ENCODE measurements at places on chromosomes 7 and 10.

DNA sequence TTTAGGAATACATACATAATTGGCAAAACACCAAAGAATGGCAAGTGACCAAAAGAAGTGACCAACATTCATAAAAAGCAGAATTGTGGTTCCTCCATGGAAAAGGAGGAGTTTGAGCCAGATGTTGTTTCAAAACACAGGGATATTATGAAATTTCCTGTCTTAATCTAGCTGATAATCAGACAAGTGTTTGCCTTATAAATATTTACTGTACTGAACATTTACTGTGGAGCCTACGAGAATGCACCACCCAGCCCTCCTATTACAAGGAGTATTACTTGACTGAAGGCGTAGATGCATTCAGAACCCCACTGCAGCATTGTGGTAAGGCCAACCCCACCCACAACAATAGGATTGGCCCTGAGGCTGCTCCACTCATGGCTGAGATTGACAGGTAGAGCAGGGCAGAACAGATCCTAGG is 118.9 kb downstream of the AKR1D1 start:
- DNase-seq, result no peak

DNA sequence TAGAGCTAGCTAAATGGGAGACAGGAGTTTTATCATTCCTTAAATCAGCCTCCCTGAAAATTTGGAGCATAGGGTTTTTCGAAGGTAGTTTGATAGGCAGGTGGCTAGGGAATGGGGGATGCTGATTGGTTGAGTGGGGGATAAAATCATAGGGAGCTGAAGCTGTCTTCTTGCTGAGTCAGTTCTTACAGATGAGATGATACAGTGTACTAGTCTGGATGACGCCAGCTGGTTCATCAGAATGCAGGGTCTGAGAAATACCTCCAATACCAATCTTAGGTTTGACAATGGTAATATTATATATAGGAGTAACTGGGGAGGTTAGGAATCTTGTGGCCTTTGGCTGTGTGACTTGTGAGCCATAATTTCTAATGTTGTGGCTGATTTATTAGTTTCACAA is 271.2 kb downstream of the SUGCT start:
- DNase-seq, result no peak

- DNase-seq, result no peak
Measured at GRCh38 chr7:92296880-92297445, 51.2 kb downstream of the ANKIB1 start.

DNA sequence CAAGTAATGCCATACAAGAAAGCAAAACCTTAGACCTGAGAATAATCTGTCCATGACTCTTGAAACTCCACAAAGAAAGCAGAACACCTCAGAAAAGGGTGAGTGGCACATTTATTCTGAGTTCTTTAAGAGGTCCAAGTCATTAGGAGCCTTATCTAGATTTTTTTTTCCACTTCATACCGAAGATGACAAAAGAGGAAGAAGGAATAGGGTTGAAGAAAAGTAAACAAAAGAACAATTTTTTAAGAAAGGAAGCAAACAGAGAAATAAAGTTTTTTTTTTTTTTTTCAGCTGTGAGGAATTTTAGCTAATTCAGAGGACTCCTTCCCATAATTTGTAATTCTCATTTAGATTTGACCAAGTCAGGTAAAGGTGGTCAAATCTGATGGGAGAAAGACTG is 13.1 kb upstream of the MTPN start:
- no peak for DNase-seq

GRCh38 chr10:24716295-24716694 is 7.4 kb downstream of the ARHGAP21 start:
- no peak for DNase-seq

- DNase-seq, result no peak
Measured at GRCh38 chr7:40761762-40762560, 627.2 kb downstream of the SUGCT start.

DNA sequence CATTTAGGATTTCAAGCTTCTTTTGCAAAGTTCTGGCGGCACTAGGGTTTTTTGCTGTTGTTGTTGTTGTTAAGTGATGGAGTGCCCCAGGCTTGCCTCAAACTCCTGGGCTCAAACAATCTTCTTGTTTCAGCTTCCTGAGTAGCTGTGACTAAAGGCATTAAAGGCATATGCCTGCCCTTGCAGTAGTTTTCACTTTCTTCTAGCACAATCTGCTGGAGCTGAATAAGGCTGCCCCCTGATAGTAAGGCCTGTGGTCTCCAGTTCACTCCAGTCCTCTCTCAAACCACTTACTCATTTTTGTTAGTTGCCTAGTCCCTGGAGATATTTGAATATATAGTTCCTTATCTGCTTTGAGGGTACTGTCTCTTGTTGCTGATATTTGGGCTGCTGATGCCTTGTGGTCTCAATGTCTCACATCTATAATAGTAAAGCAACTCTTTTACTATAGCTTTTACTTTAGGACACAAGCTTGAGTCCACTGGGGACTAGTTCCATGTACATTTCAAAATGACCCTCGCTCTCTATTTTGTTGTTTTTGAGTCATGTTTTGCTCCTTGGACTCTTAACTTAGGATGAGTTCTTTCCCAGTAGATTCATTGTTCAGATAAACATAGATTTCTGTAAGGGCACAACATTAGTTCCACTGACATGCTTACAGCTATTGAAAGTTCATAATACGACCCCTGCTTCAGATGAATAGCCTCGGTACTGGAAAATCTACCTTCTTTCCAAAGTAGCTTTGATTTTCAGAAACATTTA is 25.5 kb downstream of the PHF14 start:
- DNase-seq, result no peak

- no peak for DNase-seq
Measured at GRCh38 chr7:141500608-141501007, 50.6 kb upstream of the AGK start.

DNA sequence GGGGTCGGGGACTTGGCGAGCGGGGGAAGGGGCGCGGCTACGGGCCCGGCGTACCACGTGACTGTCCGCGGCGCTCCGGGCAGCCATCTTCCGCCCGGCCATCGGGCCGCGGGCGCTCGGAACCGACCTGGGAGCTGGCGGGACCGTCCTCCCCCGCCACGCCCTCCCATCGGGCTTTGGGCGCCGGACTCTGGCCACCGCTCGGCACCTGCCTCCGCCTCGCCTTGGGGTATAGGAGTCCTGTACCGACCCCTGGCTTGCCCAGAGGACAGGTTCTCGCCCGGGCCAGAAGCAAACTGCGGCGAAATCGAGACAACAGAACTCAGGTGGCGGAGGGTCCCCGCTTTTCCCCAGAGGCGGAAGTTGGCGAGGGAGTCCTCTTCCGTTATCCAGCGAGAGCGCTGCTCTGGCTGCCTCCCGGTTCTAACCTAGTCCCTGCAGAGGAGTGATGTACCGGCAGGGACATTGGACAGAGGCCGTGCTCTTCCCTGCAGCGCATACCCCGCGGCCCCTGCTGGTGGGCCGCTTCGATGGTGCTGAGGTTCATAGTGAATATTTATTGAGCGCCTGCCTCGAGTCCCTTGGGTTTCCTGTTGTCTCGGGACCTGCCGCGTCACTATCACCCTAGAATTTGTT is 1.2 kb upstream of the SGMS1 start:
- peak; percentile 76 for DNase-seq

DNA sequence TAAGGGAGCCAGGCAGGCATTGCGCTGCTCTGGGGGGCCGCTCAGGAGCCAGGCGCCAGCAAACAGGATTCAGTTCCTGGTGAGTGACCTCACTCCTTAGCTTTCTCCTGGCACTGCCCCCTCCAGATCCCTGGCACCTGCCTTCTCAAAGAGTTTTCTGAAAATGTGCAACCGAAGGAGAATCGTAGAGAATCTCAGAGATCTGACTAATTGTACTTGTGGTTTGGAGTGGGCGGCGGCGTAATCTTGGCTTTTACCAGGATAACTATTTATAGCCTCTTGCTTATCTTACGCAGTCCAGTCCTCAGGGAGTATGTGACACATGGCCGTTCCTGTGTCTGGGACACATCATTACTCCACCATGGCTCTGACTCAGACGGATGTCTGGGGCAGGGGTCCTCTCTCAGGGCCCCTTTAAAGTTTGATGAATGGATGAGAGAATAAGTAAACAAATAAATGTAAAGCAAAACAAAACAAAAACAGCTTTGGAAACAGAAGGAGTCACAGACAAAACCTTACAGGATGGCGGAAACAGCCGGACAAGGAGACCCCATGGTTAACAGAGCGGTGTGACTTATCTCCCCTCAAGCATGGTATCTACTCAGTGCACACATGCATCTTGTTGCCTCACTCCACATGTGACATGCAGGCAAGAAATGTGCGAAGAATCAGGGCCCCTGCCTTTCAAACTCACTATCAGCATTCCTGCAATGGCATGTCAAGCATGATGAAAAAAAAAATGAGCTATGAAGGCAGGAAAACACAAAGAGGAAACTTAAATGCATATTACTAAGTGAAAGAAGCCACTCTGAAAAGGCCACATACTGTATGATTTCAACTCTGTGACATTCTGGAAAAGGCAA is 99.7 kb downstream of the TNS3 start:
- DNase-seq, result peak; percentile 75

DNA sequence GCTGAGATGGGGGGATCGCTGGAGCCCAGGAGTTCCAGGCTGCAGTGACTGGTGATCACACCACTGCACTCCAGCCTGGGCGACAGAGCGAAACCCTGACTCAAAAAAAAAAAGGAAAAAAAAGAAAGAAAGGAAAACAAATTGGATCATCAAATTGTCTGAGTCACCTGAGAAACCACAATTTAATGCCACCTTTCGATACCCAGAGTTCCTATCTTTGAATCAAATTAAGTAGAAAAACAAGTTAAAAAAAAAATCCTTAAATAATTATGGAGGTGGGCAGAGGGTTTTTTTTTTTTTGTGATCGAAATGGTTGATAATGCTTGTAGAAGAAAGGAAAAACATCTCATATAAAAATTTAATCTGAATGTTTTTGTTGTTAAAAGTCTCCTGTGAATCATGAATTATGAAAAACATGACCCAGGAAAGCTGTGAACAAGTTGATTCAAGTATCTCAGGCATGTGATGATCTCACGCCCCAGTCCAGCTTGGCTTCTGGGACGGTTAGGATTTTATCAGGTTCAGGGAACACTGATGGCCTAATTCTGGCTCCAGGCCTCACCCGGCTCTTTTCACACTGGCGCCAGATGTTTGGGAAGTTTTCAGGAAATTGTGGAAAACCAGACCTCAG is 25.3 kb upstream of the CUX1 start:
- DNase-seq, result no peak

DNA sequence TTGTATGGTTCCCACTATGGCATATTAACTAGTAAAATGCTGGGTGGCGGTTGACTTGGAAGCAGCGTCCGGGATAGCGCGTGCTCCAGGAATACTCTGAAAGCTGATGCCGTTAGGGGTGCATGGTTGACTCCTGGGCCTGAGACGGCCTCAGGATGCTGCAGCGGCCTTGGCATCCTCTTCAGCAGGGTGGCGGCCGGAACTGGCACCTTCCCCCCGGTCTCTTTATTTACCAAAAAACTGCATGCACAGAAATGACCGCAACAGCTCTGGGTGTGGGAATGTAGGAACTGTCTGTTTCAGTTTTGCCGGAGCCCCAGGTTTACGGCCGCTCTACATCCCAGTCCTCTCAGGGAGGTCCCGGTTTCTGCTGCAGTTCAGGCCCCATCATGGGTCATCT is 28.8 kb downstream of the PFKP start:
- DNase-seq, result no peak
